SW480 (cell line): ENCODE measurements at places on chromosomes 6 and 20.

- no peak for DNase-seq
Observed at GRCh38 chr20:4681991-4682401, 39.7 kb upstream of the PRND start.

DNA sequence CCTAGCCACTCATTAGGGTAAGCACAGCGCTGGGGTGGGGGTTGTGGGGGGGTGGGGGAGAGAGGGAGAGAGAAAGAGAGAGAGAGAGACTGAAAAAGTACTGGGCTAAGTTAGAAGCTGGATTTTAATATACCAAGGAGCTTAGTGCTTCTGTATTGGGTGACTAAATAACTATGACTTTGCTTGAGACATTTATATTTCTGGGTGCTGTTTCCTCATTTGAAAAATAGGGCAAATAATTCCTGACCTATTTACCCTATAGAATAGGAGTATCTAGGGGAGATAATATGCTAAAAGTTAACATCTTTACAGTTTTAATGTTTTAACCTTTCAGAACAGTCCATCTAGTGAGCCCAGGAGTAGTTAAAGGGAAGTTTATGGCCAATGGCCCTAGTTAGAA lies 7.7 kb downstream of the NKAIN2 start:
- no peak for DNase-seq

DNA sequence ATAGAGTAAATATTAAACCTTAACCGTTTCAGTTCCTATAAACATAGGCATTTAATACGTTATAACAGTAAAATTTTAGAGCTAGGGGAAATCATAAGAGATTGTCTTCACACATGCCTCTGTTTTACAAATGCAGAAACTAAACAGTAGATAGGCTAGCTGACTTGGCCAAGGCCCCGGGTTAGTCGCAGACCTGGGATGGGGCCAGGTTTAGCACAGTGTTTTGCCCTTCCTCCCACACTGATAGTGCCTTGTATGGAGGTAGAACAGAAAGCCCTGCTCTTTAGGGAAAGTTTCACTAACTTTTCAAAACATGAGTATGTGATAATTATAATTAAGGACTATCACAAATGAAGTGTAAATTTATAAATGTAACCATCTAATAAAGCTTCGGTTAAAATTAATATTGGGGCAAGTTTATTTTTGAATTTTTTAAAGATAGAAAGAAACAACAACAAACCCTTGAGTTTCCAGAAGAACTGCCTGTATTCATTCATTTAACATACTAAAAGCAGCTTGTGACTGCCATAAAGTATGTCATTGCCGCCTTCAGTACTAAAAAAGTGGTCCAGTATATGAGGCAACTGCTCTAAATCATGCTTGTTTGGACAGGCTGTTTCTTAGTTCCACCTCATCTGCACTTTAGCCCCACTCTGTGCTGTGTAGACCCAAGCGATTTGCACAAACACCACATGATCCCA lies 62.5 kb upstream of the LOC128125822 start:
- DNase-seq: no peak

DNA sequence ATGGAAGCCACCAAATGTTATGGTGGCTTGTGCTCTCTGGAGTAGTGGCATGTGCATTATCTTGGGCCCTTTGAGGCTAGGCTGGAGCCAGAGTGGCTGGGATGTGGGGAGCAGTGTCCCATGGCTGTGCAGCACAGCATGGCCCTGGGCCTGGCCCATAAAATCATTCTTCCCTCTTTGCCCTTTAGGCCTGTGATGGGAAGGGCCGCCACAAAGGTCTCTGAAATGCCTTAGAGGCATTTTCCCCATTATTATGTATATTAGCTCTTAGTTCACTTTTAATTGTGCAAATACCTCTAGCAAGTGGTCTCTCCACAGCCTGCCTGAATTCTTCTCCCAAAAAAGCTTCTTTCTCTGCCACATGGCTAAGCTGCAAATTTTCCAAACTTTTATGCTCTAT lies 297.3 kb upstream of the IRAK1BP1 start:
- DNase-seq: no peak

DNA sequence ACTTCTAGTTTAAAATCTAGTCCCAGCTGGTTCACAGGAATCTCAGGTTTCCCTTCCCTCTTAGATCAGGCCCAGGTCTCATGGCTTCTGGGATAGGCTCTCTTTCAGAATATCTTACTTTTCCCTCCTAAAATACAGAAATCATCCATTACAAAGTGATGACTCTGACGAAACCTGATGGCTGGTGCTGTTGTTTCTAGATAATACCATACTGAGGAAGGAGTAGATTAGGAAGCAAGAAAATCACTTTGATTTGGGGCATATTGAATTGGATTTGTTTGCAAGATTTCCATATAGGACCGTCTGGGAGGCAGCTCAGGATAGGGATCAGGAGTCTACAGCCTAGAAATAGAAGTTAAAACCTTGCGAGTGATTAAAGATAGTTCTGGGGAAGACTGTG lies 3.6 kb downstream of the ZKSCAN3 start:
- no peak for DNase-seq

DNA sequence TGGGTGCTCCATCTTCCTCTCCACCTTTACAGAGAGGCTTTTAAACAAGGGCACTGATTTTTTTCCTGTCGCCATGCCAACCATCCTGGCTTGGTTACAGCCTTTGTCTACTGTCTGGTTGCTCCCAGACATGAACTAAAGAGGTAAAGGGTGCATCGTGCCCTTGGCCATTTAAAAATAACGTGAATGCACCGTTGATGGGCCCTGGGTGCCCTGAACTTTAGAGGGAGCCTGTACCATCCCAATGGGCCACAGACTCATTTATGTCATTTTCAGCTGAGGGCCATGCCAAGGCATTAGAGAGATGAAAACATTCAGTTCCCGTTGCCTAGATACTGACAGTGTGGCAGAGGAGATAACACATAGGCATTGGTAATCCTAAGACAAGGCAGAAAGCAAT lies 23.3 kb downstream of the TMC2 start:
- DNase-seq: no peak

- DNase-seq: no peak
Observed at GRCh38 chr20:2798095-2798805, 2.2 kb downstream of the CPXM1 start.

DNA sequence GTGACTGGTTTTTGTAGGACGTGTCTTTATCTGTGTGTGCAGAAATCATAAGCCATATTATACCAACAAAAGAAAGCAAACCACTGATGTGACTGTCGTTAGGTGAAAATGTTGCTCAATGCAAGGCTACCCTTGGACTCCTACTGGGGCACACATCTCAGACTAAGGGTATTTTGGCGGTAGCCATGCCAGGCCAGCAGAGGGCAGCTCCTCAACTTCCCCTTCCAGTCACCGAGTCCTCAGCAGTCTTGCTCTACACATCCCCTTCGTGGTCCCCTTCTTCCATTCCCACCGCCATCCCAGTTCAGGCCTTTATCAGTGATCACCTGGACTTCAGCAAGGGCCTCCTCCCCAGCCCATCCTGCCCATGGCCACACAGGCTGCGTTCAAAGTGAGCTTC lies 113.7 kb upstream of the GGTLC1 start:
- DNase-seq: peak; percentile 48

GRCh38 chr20:59314997-59315396 lies 14.6 kb downstream of the EDN3 start:
- DNase-seq: no peak

DNA sequence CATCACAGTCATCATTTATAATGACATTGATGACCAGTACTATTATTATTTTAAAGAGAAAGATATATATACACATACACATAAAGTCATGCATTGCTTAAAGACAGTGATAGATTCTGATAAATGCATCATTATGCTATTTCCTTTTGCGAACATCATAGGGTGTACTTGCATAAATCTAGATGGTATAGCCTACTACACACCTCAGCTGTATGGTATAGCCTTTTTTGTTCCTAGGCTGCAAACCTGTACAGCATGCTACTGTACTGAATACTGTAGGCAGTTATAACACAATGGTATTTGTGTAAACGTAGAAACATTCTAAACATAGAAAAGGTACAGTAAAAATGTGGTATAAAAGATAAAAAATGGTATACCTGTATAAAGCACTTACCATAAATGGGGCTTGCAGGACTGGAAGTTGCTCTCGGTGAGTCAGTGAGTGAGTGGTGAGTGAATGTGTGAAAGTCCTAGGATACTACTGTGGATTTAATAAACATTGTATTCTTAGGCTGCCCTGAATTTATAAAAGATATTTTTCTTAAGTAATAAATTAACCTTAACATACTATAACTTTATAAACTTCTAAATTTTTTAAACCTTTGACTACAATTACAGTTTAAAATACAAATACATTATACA lies 23.9 kb downstream of the QKI start:
- no peak for DNase-seq
